ENCODE measurements at places on chromosomes 2 and 18.

GRCh38 chr18:37661478-37661877, 95.9 kb upstream of the CELF4 start:
- DNase-seq: no peak

GRCh38 chr2:151610310-151610709, 124.0 kb downstream of the NEB start:
- no peak for DNase-seq

DNA sequence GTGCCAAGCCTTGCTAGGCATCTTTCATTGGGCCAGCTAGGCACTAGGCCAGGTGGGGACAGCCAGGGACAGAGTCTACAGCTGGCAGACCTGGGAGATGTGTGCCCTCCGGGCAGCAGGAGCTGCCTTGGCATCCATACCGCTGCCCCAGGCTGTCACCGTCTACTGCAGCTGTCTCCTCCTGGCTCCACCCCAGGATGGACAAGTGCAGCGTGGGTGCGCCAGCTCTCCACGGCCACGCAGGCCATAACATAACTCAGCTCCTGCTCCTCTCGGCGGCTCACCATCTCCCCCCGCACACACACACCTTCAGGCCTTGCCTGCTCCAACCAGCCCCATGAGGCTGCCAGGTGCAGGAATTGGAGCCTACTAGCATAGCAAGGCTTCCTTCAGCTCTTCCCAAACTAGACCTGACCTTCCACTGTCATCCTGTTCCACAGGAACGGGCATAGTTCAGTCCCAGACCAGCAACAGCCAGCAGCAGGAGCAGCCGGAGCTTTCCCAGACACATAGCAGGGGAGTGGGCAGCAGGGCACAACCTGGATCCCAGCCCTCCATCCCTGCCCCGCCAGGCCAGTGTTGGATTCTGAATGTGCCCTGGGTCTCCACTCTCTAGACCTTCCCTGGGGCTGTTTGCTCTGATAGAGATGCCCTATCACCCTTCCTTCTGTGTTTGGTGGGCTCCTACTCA, 2.5 kb upstream of the ADRA2B start:
- DNase-seq: no peak

DNA sequence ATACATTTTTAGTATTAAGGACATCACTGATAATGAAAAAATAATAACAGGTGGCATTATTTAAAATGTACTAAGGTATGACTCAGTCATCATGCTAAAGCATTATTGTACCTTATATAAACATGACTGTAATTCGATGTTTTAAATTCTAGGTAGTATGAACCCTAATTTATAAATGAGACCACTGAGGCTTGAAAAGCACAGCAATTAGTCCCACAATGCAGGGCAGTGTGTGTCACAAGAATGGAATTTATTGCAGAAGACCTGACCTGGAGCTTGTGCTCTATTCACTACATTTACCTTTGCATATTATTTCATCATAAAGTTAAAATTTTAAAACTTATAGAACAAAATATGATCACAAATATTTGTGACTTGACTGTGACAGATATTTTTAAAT, 358.5 kb upstream of the DSEL start:
- DNase-seq: no peak

- no peak for DNase-seq
Measured at GRCh38 chr18:63090334-63090733, 229.2 kb downstream of the BCL2 start.

GRCh38 chr2:144671695-144672455, 152.0 kb upstream of the ZEB2 start:
- DNase-seq: no peak

- peak; percentile 73 for DNase-seq
Measured at GRCh38 chr2:176565641-176566323, 296.5 kb downstream of the MTX2 start.

DNA sequence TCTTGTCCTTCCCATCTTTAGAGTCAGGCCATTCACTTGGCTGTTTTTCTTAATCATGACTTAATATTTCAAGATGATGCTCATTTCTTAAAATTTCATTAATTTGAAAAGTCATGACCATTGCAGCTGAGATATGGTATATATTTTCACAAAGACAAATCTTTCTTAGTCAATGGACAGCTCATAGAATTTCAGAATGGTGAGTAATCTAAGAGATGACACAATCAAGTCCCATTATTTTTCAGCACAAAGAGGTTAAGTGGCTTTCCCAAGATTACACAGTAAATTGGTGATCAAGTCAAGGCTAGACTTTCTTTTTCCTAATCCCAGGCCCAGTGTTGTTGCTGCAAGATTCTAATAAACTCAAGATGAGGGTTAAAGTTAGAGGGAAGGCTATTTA, 34.4 kb upstream of the NT5C1B start:
- DNase-seq: no peak

DNA sequence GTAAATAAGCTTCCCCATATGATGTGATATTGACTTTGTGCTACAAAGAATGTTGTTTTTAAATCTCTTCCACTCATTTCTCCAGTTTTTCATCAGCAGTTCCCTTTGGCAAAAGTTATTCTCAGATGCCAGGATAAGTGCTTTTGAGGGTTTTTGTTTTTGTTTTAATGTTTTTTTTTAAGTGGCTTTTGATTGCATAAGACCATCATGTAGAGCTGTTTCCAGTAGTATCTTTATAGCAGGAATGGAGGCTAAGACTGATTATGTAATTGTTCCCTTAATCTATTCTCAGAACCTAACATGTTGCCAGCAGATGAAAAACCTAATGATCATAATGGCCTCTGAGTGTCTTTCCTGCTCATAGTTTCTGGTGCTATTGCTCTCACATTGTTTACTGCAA, 77.9 kb downstream of the CABLES1 start:
- peak; percentile 69 for DNase-seq

DNA sequence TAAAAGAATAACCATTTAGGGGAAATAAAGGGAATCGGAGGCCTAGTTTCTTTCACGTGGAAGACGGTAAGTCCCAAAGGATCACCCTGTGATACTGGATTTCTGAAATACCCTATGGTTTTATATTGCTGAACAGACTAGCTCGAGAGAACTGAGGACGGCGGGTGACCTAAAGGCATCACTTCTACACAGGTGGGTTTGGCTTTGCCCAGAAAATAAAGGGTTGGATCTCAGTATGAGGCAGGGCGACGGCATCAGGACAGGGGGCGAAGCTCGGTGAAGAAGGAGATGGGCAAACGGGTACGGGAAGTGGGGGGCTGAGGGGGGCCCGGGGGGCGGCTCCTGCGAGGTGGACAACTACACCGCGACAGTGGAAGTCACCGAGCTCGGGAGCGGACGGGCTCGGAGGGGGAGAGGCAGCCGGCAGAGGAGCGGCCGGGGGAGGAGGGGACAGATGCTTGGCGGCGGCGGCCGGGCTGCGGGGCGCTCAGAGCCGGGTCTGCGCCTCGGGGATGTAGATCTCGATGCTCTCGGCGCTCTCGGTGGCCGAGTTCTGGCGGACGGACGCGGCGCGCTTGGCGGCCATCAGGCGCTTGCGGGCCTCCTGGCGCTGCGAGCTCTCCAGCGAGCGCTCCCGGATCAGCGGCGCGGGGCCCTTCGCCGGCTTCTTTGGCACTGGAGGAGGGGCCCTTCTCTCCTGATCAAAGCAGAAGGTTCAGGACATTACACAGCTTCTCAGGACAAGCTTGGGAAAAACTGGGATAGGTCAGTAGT, 48.9 kb downstream of the TGIF1 start:
- peak; percentile 72 for DNase-seq

DNA sequence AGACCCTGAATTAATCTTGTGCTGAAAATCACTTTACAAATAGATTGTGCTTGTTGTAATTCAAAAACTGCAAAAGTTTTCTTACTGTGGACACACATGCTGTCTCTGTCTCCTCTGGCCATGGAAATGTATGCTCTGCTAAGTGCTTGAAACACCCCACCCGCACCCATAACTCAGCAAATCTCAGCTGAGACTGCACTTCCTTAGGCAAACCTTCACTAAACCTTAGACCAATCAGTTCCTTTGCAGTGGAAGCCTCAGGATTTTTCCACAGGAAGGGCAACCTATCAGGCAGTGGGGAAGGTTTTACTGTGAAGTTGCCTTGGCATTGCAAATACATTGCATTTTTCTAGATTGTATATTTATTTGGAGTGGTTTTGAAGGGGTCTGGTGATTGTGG, 62.2 kb upstream of the PLA2R1 start:
- DNase-seq: no peak

GRCh38 chr18:79481046-79481790, 85.5 kb downstream of the NFATC1 start:
- DNase-seq: no peak

- DNase-seq: peak; percentile 3
Measured at GRCh38 chr2:47569658-47570475, 166.9 kb downstream of the MSH2 start.

DNA sequence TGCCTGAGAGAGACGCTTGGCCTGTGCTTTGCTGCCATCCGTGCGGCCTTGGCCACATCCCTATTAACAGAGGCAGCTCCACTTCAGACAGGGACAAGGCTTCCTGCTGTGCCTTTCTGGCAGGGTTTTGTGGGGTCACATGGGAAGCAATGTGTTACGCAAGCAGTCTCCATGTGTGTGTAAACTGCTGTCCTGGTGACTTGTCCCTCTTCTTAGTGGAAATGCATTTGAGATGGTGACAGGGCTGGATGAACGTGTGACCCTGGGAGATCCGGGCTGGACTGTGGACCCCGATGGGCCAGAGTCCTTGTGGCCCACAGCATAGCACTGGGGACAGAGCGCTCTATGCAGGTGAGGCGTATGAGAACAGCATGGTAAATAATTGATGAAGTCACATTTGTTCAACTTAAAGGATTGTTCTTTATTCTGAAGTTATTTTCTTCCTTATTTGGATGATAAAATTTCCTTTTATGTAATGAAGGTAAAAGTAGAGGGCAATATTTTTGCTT, 23.2 kb downstream of the ASB1 start:
- DNase-seq: peak; percentile 77

- DNase-seq: no peak
Measured at GRCh38 chr2:8224347-8225190, 457.3 kb upstream of the ID2 start.

DNA sequence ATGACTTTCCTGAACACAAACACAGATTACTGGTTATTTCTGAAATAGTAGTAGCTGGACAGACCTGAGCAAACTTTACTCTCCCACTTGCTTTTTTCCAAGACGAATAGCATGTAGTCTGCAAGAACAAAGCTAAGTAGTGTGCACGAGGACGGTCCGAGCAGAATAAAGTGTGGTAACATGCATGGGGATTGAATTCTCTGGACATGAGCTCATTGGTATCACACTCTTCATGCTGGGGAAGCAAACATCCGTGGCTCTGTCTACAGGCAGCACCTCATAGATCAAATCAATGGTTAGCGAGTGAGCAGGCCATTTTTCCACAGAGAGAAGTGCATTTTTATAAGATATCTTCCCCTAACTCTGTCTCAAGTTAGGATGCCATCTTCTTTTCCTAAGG, 164.8 kb upstream of the STK17B start:
- peak; percentile 7 for DNase-seq

GRCh38 chr2:202910698-202911097, 775 bp downstream of the WDR12 start:
- DNase-seq: no peak

GRCh38 chr2:111127351-111127750, 6.6 kb downstream of the BCL2L11 start:
- DNase-seq: no peak

- DNase-seq: no peak
Measured at GRCh38 chr2:156472686-156473085, 36.5 kb downstream of the GPD2 start.

DNA sequence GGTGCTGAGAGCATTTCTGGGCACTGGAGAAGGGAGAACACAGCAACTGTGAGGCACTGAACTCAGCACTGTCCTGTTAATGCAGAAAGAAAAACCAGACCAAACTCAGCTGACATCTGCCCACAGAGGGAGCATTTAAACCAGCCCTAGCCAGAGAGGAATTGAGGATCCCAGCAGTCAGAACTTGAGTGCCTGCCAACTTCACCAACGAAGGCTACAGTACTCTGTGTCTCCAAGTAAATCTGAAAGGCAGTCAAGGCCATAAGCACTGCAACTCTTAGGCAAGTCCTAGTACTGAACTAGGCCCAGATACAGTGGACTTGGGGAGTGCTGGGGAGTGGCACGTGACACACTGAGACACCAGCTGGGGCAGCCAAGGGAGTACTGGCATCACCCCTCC, 176.2 kb upstream of the ZC3H15 start:
- DNase-seq: peak; percentile 57

DNA sequence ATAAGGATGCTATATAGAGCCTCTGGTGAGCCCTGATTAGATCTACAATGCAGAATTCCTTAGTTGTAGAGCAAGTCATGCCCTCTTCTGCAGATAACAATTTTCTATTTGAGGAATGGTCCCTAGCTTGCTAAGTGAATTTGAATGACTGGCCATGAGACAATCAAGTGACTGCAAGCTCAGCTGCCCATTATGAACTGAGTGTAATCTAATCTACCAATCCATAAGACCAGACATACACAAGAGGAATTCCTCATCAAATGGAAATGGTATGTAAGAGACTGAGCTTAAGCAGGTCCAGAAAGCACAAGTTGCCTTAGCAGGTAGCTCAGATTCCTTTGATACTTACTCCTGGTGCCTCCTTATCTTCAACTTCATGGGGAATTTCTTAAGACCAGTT, 4.8 kb upstream of the ANKRD44 start:
- DNase-seq: no peak

- DNase-seq: no peak
Measured at GRCh38 chr18:24003903-24004640, 10.5 kb upstream of the TTC39C start.

GRCh38 chr2:204545861-204546735, 823 bp downstream of the PARD3B start:
- DNase-seq: peak; percentile 45

GRCh38 chr2:159728629-159729028, 16.3 kb downstream of the MARCHF7 start:
- no peak for DNase-seq

- DNase-seq: peak; percentile 87
Measured at GRCh38 chr2:109238580-109238979, 109.6 kb downstream of the SH3RF3 start.

DNA sequence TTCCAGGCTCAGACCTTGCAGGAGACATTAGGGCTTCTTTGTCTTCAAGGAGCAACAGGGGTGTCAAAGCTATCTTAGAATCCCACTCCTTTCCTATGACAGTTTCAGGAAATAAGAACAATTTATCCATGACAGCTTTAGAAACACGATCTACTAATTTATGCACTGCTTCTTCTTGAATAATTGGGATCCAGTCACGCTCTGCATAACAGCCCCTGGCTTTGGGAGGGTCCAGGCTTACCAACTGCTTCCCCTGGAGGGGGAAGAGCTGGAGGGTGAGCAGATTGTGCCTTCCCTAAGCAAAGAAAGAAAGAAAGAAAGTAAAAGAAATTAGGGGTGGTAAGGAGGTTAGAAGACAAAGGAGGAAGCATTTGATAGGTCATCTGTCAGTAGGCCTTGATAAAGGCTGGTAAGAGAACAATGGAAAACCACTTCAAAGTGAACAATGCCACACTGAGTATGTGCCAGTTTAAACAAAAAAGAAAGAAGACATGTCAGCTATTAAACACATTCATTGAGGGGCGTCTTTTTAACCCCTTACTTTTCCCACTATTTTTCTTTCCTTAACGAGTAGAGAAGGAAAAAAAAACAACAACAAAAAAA, 327.6 kb downstream of the DCC start:
- DNase-seq: no peak
